ENCODE measurements at places on chromosomes 16 and 17.

- no peak for DNase-seq
Measured at GRCh38 chr16:64687786-64688185, 434.1 kb downstream of the CDH11 start.

DNA sequence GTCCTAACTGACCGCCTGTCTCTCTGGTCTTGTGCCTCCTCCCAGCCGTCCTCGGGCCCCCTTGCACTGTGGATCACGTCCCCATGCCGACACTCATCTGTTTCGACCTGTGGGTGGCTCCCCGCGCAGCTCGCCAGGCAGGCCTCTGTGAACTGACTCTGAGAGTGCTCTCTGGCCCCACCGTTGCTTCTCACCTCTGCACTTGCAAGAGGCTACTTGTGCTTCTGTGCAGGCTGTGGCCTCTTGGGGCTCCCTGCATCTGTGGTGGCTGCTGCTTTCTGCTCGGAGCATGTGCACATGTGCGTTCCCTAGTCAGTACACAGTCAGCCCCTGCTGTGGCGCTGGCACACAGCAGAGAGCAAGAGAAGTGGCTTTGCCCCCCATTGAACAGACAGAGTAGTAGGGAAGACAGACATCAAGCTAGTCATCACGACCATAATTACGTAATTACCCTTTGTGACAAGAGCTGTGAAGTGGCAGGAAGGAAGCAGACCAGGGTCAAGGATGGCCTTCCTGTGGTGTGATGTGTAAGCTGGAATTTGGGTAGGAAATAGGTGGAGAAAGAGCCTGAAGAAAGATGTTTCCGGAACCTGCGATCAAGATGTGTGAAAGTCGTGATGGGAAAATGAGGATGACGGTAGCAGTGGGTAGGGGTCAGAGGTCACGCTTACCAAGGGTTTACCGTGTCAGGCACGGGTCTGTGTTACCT lies 256.0 kb upstream of the CACNG5 start:
- no peak for DNase-seq

DNA sequence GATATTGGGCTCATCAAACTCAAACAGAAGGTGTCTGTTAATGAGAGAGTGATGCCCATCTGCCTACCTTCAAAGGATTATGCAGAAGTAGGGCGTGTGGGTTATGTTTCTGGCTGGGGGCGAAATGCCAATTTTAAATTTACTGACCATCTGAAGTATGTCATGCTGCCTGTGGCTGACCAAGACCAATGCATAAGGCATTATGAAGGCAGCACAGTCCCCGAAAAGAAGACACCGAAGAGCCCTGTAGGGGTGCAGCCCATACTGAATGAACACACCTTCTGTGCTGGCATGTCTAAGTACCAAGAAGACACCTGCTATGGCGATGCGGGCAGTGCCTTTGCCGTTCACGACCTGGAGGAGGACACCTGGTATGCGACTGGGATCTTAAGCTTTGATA lies 2.6 kb upstream of the HPR start:
- DNase-seq = no peak

- DNase-seq = no peak
Measured at GRCh38 chr16:69410219-69410990, 14.0 kb upstream of the CYB5B start.

- DNase-seq = no peak
Measured at GRCh38 chr17:82320140-82320840, 2.9 kb upstream of the CD7 start.

GRCh38 chr17:48814504-48814903 lies 2.5 kb downstream of the TTLL6 start:
- peak; percentile 79 for DNase-seq

DNA sequence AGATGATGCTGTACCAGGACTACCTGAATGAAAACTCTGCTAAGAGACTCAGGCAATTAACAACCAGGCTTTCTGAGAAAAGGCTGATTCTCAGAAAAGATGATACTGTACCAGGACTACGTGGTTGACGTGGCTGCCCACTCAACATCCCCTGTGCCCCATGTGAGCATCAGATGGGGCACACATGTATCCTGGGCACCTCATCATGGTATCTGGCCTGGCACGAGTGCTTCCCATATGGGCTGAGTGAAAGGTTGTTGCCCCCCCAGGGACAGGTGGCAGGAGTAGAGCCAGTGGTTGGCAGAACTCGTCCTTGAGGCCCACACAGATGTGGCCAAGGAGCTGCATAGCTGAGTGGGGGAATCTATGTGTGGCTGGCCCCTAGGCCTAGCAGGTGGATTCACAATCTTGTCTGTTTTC lies 3.5 kb upstream of the CES4A start:
- no peak for DNase-seq

DNA sequence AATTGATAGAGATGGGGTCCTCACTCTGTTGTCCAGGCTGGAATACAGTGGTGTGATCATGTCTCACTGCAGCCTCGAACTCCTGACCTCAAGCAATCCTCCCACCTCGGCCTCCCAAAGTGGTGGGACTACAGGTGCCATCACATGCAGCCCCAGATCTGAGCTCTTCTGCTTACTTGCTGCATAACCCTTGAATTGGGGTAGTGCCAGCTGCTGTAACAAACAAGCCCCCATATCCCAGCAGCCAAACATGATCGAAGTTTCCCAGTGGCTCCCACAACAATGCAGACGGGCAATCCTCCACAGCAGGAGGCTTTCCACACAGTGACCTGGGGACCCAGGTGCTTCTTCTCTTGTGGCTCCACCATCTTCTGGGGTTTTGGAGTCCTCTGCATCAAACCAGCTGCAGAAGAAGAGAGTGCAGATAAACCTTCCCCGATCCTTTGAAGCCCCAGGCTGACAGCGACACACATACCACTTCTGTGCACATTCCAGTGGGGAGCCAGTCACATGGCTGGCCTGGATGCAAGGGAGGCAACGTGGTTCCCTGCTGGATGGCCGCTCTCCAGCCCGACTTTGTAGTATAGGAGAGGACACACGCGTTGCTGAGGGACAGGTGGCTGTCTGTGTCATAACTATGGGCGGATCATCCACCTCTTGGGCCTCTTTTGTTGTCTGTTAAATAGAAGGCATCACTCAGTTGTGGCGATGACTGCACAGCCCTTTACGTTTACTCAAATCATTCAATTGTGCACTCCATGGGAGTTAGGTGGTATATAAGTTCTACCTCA lies 16.7 kb downstream of the SBK1 start:
- DNase-seq = no peak

- DNase-seq = no peak
Measured at GRCh38 chr16:50684823-50685461, 3.8 kb upstream of the SNX20 start.

DNA sequence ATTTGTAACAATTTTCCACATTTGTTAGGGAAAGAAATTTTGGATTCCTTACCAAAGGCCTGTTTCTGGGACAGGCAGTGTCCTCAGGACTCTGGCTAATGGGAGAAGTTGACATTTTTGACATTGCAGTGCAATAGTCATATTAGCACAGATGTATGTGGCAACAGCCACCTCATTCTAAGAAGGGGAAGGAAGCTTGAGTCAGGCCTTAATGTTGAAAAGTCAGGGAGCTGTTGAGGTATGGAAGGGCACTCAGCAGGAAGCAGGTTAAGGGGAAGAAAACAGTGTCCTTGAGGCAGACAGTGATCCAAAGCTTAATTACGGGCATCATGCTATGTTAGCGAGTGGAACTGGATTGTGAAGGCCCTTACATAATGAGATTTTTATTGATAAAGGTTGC lies 20.9 kb downstream of the AKTIP start:
- DNase-seq = no peak

- DNase-seq = no peak
Measured at GRCh38 chr17:54899201-54899600, 1.5 kb upstream of the TOM1L1 start.

DNA sequence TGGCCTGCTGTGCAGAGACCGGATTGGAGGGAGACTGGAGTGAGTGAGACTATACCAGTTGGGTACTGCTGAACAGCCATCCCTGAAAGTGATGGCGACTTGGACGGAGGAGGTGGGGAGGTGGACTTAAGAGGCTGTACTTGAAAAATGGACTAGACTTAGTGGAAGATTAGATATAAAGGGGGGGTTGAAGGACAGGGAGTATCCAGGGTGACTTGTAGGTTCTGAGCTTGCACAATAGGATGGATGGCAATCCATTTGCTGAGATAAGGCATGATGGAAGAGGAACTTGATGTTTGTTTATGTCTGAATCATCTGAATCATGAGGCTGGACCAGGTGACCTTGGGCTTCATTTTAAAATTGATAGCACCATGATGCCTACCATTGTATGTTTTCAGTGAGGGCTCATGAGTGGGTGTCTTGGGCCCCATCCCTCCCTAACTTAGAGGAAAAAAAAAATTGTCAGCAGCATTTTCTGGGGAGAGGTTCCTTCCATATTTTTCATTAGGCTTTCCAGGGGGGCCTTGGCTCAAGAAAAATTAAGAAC lies 41.2 kb downstream of the PRKCA start:
- DNase-seq = no peak

GRCh38 chr16:84593825-84594724 lies 23.8 kb downstream of the COTL1 start:
- DNase-seq = no peak

DNA sequence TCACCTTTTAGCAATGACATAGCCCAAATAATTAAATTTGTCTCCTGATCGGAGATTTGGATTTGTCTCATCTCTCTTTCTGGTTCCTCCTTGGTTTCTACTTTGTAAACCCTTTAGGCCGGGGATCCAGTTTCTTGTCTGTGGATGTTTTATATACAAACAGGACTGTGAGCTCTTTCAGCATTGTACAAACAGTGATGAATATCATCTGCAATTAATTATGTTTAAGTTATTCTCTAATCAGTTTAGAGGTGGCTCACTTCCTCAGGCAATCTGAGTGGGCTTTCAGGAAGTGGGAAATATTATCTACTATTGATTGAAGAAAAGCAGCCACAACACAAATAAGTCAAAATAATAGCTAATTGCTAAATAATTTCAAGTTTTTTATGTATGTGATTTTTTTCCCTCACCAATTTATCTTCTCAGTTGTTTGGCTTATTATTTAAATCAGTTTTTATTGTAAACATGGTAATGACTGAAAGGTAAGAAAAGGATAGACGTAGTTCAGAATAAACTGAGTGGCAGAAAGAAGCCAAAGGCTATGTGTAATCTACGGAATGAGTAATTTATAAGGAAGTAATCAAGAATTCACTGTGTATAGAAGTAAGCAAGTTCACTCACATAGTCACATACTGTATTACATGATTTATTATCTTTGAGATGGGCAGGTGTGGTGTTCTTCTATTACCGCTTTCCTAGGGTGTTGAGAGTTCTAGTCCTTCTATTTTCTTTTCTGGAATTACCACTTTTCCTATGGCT lies 3.4 kb upstream of the ABCC11 start:
- peak; percentile 91 for DNase-seq

DNA sequence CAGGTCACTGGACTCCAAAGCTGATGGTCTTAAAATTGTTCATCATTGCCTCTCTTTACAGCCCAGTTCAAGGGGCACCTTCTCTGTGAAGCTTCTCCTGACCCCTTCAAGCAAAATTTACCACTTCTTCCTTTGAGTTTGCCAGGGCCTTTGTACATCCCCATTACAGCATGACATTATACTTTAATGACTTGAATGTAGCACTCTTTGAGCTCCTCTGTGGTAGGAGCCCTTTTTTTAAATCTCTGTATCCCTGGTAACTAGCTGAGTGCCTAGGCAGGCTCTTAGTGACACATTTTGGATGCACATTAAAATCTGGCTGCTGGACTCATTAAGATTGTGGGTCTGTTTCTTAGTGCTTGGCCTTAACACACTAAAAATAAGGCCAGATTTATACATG lies 412.1 kb downstream of the CA10 start:
- no peak for DNase-seq

GRCh38 chr16:87502308-87502969 lies 9.6 kb upstream of the ZCCHC14 start:
- DNase-seq = no peak

DNA sequence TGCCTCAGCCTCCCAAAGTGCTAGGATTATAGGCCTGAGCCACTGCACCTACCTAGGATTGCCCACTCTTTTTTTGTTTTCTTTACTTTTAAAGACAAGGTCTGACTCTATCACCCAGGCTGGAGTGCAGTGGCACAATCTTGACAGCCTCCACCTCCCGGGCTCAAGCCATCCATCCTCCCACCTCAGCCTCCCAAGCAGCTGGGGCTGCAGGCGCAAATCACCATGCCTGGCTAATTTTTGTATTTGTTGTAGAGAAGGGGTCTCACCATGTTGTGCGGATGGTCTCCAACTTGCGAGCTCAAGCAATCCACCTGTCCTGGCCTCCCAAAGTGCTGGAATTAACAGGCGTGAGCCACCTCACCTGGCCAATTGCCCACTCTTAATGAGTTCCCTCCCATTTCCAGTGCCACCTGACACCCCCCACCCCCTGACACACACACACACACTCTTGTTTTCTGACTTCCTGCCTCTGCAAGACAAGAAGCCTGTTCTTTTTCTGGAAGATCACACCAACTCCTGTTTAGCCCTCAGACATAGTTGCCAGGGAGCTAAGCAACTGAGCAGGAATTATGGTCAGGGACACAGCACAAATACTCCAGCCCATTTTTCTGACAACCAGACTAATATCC lies 2.6 kb downstream of the OVCA2 start:
- DNase-seq = no peak

DNA sequence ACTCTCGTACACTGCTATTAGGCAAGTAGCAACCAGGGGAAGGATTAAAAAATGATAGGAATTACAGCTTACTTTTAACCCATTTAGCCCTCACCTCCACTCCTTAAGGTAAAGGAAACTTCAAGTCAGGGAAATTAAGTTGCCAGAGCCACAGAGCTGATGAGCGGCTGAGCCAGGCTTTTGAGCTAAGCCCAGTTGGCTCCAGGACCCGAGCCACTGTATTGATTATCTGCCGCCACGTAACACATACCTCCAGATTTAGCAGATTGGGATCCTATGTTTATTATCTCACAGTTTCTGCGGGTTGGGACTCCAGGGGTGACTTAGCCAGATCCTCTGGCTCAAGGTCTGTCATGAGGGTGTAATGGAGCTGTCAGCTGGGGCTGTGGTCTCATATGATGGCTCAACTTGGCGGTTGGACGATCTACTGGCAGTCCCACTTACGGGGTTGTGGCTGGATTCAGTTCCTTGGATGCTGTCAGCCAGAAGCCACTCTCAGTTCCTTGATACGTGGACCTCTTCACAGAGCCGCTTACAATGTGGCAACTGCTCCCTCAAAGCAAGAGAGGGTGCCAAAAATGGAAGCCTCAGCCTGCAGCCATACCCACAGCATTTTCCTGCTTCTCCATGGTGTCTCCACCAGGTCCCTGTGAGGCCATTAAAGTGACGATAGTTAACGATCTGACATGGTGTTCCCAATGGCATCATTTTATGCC lies 57.3 kb downstream of the TMEM186 start:
- no peak for DNase-seq

- DNase-seq = no peak
Measured at GRCh38 chr17:82445542-82445941, 5.0 kb downstream of the CYBC1 start.

GRCh38 chr17:7843257-7843535 lies 9.2 kb downstream of the KDM6B start:
- no peak for DNase-seq

GRCh38 chr17:8965394-8966168 lies at the start of gene PIK3R5:
TSS of gene PIK3R5 (minus strand) at chr17:8965707. CDS start at chr17:8911494, 54,213 bp downstream.
- peak; percentile 87 for DNase-seq

DNA sequence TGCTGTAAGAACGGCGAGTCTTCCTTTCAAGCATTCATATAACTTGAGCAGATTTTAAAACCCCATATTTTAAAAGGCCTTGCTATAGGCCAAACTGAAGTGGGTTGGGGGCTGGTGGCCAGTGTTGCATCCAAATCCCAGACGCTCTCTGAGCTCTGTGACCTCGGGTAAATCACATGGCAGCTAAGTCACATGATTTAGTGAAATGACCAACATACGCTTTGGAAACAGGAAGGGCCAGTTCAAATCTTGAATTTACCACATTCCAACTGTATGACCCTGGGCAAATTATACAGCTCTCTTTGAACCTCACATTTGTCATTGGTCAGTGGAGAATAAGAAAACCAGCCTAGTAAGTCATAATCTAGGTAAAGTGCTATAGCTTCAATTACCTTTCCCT lies 519.3 kb downstream of the HAPSTR1 start:
- DNase-seq = peak; percentile 29

Data from T47D (cell line).